ENCODE measurements at places on chromosomes 1 and 21.

DNA sequence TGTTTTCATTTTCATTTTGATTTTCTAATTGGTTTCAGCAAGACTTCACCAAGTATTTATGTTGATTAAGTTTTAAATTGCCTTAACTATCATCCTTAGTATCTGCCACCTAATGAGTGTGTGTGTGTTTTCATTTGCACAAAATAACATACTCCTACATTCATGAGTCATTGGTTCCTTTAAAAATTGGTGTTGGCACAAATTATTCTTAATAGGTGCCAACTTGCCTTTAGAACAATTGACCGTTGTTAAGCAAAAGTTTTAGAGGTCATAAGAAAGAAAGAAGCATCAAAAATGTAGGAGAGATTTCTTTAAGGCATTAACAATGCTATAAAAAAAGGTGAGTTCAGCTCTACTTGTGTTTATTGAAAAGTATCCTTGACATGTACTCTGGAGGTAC is 77.5 kb downstream of the FNBP1L start:
- no peak for DNase-seq

DNA sequence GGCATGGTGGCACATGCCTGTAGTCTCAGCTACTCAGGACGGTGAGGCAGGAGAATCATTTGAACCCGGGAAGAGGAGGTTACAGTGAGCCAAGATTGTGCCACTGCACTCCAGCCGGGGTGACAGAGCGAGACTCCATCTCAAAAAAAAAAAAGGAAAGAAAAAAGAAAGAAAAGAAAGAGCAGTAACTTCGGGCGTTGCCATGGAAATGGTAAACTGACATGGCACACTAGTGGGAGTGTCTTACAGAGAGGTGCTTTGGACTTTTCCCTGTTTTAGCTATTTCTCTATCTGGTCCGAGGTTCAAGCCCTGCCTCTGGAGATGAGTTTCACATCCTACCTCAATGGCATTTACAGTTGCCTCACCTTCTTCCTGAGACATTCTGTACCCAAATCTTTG is 23.1 kb upstream of the PPT1 start:
- DNase-seq, result no peak

DNA sequence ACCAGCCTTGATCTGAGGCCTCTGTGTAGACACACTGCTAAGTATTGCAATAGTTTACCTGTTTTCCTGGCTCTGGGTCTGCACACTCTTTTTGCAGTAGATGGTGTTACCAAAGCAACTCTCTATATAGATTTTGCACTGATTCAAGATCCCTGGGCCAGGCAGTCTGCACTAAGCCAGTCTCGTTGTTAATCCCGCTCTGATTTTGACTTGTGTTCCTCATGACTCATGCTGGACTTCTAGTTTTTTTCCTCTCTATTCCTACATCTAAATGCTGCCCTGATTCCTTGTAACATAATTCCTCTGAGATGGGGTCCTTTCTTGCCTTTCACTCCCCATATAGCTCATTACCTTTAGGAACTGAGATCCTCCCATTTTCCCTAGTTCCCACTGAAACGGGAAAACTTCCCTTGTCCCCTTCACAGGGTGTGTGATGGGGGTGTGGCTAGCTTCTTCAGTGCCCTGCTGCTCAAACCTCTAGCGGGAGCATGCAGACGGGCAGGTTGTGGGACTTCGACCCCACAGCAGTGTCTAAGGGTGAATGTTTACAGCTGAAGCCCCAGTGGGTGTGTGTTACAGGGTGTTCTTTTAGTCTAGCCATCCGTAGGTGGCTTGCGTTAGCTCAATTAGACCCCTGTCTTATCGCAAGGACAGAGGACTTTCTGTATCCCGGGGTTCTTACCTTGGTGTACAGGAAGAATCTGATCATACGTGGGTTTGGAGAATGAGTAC is 106.5 kb upstream of the RAB3GAP2 start:
- DNase-seq, result no peak

GRCh38 chr1:83693427-83694126 is 305.4 kb downstream of the TTLL7 start:
- DNase-seq, result peak; percentile 5

GRCh38 chr1:11645270-11645669 is 9.0 kb downstream of the FBXO2 start:
- DNase-seq, result no peak

- DNase-seq, result peak; percentile 55
These were observed 160.1 kb downstream of the FASLG start for GRCh38 chr1:172818841-172819527.

DNA sequence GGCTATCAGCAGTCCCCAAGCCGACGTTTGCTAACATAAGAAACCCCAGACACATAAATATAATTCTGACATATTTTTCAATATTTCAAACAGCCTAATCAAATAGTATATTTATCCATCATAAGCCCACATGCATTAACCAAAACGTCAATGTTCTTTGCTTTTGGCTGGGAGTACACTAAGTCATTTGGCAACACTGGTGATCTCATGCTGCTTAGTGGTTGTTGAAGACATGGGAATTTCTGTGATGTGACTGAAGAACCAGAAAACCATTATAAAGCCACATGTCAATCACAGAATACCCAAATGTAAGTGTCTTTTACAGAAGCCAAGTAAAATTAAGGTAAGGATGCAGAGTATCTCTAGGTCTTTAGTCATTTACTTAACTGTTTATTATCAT is 57.6 kb downstream of the PLPPR5 start:
- DNase-seq, result no peak

GRCh38 chr1:10211805-10212410 is 1.5 kb downstream of the KIF1B start:
- no peak for DNase-seq

DNA sequence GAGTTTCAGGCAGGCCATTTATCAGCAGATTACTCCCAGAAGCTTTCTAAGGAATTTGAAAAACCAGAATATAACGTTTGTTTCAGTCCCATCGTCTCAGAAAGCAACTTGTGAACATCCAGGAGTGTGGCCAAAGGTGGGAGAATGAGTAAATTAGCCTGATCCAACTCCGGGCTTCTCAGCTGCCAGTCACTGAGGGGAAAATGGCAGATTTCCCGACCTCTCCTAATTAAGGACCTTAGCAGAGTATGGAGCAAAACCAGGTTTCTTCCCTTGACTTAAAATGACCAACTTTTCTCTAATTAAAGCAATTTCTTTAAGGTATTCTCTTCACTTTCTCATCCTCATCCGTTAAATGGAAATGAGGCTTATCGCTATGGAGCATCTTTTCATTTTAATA is 1.0 kb downstream of the CORT start:
- no peak for DNase-seq

DNA sequence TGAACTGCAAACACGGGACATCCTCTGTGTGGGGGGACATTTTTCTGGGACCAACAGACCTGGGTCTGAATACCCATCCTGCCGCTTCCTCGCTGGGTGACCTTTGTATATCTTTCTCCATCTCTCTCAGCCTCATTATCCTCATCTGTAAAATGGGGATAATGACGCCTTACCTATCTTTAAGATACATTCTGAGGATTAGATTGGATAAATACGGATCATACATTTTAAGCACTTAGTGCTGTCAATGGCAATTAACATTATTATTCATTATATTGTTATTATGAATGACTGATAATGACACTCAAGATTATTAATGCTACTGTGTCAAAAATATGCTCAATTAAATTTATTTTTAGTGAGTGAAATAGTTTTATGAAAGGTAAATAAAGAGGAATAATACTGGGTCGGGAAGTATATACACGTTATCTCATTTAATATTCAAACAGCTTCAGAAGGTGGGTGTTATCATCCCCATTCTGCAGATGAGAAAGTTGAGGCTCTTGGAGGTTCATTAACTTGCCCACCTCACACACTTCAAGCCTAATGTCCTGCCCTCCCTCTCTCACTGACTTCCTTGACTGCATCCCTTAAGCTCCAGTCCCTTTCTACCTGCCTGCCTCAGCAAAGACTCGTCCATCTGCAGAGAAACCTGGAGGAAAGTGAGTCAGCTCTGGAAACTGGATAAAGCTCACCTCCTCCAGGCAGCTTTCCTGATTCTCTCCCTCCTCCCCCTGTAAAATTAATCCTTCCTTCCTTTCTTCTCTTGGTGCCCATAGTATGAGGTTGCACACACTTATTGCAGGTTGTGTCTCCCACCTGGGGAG is 120.7 kb upstream of the JUN start:
- DNase-seq, result no peak

GRCh38 chr1:26438041-26438440 is 5.9 kb downstream of the DHDDS start:
- no peak for DNase-seq

- DNase-seq, result no peak
These were observed 169.1 kb downstream of the ZC3H11B start for GRCh38 chr1:219443763-219444162.

- DNase-seq, result no peak
These were observed 25.7 kb downstream of the TMPRSS2 start for GRCh38 chr21:41482301-41482700.

GRCh38 chr1:222018041-222018440 is 276.2 kb upstream of the DUSP10 start:
- no peak for DNase-seq

DNA sequence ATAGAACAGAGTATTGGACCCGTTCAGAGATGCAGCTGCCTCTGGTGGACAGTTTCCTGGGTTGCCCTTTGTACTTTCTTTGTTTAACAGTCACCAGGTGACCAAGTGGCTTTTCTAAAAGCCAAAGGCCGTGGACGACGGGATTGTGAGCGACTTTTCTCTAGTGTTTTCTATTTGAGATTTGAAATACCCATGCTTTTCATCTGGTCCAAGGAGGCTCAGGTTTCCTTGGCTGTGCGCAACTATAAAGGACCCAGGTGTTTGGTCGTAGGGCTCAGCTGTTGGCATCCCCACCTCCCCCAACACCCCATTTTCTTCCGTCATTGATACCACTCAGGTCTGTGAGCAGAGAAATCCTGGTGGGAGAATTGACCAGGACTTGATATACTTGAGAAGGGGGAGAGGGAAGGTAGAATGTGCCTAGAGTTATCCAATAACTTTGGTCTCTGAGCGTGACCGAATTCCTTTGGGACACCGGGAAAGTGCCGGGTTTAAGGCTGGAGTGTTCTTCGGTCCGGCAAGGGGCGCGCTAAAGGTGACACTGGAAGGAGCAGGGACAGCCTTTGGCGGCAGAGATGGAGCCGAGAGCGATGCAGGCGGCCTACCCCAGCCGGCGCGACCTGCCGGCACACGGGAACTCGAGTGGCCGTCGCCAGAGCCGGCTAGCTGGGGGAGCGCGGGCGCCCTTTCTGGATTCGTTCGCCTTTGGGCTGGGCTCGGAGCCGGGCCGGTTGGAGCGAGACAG is 83.4 kb upstream of the BMP8A start:
- no peak for DNase-seq

- DNase-seq, result no peak
These were observed 3.3 kb downstream of the RSRP1 start for GRCh38 chr1:25243907-25244306.

GRCh38 chr1:161088587-161089110 is 709 bp downstream of the NECTIN4 start:
- no peak for DNase-seq

- DNase-seq, result no peak
These were observed 41.3 kb downstream of the TBCE start for GRCh38 chr1:235408503-235408960.

- no peak for DNase-seq
These were observed 134.8 kb upstream of the KIF26B start for GRCh38 chr1:245019910-245020486.

DNA sequence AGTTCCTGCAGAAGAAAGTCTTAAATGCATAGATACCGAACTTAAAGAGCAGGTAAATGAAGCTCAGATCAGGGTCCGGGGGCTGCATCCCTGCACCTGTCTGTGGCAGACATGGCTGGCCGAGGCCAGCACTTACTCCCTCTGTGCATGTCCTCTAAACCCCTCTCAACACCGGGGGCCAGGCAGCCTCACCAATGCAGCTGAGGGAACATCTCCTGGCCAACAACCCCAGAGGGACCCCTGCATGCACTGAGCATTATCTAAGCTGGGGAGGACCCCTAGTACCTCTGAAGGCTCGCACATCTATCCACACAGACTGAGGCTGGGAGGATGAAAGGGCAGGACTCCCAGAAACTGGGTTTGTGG is 18.4 kb downstream of the TTC34 start:
- no peak for DNase-seq

GRCh38 chr1:82015444-82015843 is 214.7 kb downstream of the ADGRL2 start:
- no peak for DNase-seq

DNA sequence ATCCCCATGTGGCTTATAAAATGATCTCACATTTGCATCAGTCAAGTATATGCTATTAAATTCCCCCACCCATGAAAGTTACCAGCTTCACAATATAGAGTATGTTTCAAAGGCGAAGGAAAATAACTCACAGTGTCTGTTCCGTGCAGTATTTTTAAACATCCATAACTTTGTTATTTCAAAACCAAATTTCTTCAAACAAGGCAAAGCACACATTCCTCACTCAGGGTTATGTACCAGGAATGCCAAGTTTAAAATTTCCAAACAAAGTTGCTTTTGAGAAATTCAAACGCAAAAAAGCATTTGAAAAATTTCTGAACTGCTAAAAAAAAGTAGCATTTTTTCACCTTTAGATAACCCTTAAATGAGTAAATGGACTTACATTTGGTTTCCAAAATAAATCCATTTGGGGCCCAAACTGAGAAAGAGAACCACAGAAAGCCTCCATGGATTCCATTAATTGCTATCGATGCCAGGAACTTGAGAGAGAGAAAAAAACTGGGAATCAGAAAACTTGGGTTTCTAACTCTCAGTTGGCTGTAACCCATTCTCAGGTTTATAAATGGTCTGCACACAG is 149.5 kb downstream of the SLC30A10 start:
- no peak for DNase-seq

DNA sequence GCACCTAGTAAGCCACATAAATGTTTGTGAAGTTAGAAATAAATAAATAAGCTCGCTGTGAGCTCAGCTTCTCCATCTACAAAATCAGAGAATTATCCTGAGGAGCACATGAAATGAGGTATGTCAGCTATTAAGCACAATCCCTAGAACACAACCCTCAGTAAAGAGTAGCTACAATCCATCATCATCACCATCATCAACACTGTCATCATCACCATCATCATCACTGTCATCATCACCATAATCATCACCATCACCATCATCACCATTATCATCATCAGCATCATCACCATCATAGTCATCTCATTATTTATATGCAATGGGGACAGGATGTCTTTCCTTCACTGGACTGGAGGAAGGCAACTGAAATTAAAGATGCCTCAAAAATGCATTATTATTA is 189.6 kb downstream of the NPHP4 start:
- no peak for DNase-seq

- no peak for DNase-seq
These were observed 43.5 kb downstream of the DPYD start for GRCh38 chr1:97877307-97877706.

GRCh38 chr1:223771469-223771813 is 59.1 kb downstream of the CAPN2 start:
- DNase-seq, result no peak

GRCh38 chr1:211711315-211711705 is 35.9 kb upstream of the NEK2 start:
- no peak for DNase-seq

DNA sequence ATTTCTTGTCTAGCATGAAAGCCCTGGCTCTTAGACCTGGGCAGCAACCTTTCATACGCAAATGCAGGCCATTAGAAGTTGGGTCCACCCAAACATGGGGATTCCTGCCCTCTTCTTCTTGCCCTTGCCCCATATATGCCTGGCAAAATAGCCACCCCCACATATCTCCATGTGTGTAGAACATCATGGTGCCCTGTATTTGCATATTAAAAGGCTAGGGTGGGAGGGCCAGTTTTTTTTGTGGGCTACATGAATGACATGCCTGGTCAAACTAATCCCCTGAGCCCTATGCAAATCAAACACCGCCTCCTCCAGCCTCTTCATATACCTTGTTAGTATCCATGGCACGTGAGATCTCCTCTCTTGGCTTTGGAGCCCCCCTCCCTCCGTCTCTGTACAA is 24.7 kb downstream of the MFSD2A start:
- no peak for DNase-seq
